ENCODE measurements at places on chromosomes 1 and 21.

GRCh38 chr21:44793592-44794374 lies 7.8 kb downstream of the UBE2G2 start:
- DNase-seq = no peak

- DNase-seq = no peak
Observed at GRCh38 chr1:110111081-110111480, 1.2 kb upstream of the UBL4B start.

- DNase-seq = peak; percentile 46
Observed at GRCh38 chr1:1282998-1283397, 2.8 kb downstream of the SCNN1D start.

DNA sequence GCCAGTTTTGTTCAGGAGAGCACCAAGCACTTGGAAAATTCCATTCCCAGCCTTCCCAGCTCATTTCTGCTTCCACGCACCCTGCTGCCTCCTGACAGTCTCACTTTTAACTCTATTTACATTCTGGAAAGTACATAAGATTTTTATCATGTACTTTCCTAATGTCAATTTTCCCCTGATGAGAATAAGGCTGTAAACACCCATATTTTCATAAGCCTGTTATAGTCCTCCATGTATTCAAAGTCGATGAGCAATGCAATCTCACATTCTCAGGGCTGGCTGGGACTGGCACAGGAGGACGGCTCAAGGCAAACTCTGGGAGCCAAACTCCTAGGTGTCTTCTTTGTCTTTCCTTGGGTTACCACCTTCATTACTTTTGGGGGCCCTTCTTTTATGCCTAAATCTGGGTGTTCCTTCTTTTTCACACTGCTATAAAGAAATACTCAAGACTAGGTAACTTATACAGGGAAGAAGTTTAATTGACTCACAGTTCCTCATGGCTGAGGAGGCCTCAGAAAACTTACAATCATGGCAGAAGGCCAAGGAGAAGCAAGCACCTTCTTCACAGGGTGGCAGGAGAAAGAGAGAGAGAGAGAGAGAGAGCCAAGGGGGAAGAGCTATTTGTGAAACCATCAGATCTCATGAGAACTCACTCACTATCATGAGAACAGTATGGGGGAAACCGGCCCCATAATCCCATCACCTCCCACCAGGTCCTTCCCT lies 94.6 kb downstream of the IGSF21 start:
- no peak for DNase-seq

DNA sequence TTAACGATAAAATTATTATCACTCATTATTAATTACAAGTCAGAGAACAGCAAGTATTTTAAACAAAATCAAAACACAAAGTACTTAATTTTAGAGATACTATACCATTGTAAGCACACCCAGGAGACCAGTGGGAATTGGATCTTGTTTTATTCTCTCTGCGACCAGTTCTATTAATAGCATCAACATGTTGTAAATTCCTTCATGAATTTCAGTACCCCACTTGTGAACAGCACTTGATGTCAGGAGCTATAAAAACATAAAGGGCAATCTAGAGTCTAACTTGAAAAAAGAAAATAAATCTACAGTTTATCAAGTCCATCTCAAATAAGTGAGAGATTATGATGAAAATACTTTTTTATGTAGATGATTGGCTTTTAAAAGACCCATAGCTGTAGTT lies 42.9 kb downstream of the USP24 start:
- DNase-seq = no peak

- no peak for DNase-seq
Observed at GRCh38 chr1:155996166-155996565, 17.8 kb upstream of the ARHGEF2 start.

- DNase-seq = no peak
Observed at GRCh38 chr1:51740652-51741051, 123.8 kb downstream of the OSBPL9 start.

Measured in HCEC 1CT (cell line).